Breast epithelium (tissue), 4 donors: ENCODE measurements at places on chromosomes 4 and X. TPM values are rescaled to one million over a fixed set of nuclear protein-coding genes. Genes with fewer than 3 reads are reported as not detected.

The GAGE13 gene
- total RNA-seq, result not detected

The ATP2B3 gene
- not detected for total RNA-seq

The CDKL2 gene
- 0.16 TPM for total RNA-seq

The NSG1 gene
- 0.48 TPM for total RNA-seq

The GPR50 gene
- not detected for total RNA-seq

The ATXN3L gene
- not detected for total RNA-seq

The CXCL11 gene
- total RNA-seq, result not detected

The CPLX1 gene
- 1.2 TPM for total RNA-seq

The FGF5 gene
- not detected for total RNA-seq

The TCEAL3 gene
- 21.3 TPM for total RNA-seq

DNA sequence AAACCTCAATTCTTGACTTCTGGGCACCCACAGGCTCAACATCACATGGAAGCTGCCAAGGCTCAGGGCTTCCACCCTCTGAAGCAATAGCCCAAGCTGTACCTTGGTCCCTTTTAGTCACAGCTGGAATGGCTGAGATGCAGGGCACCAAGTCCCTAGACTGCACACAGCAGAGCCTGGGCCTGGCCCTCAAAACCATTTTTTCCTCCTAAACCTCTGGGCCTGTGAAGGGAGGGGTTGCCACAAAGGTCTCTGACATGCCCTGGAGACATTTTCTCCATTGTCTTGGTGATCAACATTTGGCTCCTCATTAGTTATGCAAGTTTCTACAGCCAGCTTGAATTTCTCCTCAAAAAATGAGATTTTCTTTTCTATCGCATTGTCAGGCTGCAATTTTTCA is 382.7 kb upstream of the RASGEF1B start:
- no peak overlapping the region for H3K4me3 ChIP-seq
- H3K36me3 ChIP-seq, result no peaks in the 10 kb centered on the region
- no peak overlapping the region for H3K27ac ChIP-seq
- H3K4me1 ChIP-seq, result no peaks in the 10 kb centered on the region
- no peaks in the 10 kb centered on the region for H3K27me3 ChIP-seq

DNA sequence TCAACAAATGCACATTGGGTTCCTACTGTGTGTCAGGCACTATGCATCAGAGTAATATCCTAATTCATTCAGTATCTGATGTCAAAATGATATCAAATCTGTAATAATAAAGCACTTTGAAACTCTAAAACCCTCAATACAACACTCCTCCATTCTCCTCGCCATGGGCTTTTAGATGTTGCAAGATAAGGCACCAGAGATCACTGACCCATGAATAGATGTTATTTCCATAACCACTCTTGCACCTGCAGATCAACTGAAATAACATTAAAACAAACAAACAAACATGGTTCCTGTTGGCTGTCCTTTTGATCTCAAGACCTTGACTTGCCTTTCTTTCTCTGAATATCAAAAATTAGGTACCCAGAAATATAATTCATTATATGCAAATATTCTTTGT is 100.2 kb downstream of the MAB21L2 start:
- peaks cover 5% of the 10 kb centered on the region for H3K36me3 ChIP-seq
- no peak for DNase-seq

GRCh38 chrX:19332983-19333382 is 10.7 kb upstream of the PDHA1 start:
- no peak overlapping the region for H3K27ac ChIP-seq
- H3K36me3 ChIP-seq, result no peaks in the 10 kb centered on the region
- no peak overlapping the region for H3K4me3 ChIP-seq

- H3K27me3 ChIP-seq, result no peaks in the 10 kb centered on the region
- H3K27ac ChIP-seq, result peak overlapping the region; percentile 12
- DNase-seq, result no peak
- no peaks in the 10 kb centered on the region for H3K4me1 ChIP-seq
- no peaks in the 10 kb centered on the region for H3K36me3 ChIP-seq
- no peak overlapping the region for H3K4me3 ChIP-seq
These were observed 49.8 kb upstream of the C1QTNF7 start for GRCh38 chr4:15378062-15378461.

DNA sequence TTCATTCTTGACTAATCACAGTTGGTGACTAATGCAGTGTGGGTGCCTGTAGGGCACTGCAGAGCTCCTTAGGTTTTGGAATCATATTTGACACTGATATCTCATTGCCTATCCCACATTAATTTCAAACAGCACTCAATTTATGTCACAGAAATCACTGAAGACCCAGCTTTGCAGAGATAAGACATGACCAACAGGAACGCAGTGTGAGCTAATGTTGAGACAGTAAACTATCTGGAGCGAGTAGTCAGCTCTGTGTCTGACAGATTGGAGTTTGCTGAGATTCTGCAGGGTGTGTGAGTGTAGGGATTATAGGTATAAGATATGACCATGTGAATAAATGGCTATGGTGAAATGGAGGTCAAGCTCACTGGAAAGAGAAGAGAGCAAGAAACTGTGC is 1586.1 kb upstream of the AGA start:
- no peak overlapping the region for H3K4me3 ChIP-seq
- H3K27me3 ChIP-seq, result no peaks in the 10 kb centered on the region
- H3K36me3 ChIP-seq, result no peaks in the 10 kb centered on the region
- H3K27ac ChIP-seq, result no peak overlapping the region

- no peaks in the 10 kb centered on the region for H3K4me1 ChIP-seq
- H3K36me3 ChIP-seq, result no peaks in the 10 kb centered on the region
- no peak overlapping the region for H3K4me3 ChIP-seq
- no peak overlapping the region for H3K27ac ChIP-seq
- no peaks in the 10 kb centered on the region for H3K27me3 ChIP-seq
- no peak for DNase-seq
These were observed 195.9 kb upstream of the LDB2 start for GRCh38 chr4:17094159-17094875.

GRCh38 chr4:164116286-164116685 is 621.8 kb downstream of the TMA16 start:
- no peak for DNase-seq
- H3K36me3 ChIP-seq, result no peaks in the 10 kb centered on the region
- H3K27me3 ChIP-seq, result no peaks in the 10 kb centered on the region
- no peaks in the 10 kb centered on the region for H3K4me1 ChIP-seq
- no peak overlapping the region for H3K27ac ChIP-seq

- H3K27me3 ChIP-seq, result no peaks in the 10 kb centered on the region
- no peaks in the 10 kb centered on the region for H3K36me3 ChIP-seq
- H3K4me3 ChIP-seq, result no peak overlapping the region
- DNase-seq, result no peak
- no peaks in the 10 kb centered on the region for H3K4me1 ChIP-seq
These were observed 41.8 kb upstream of the CEP135 start for GRCh38 chr4:55906989-55907388.

DNA sequence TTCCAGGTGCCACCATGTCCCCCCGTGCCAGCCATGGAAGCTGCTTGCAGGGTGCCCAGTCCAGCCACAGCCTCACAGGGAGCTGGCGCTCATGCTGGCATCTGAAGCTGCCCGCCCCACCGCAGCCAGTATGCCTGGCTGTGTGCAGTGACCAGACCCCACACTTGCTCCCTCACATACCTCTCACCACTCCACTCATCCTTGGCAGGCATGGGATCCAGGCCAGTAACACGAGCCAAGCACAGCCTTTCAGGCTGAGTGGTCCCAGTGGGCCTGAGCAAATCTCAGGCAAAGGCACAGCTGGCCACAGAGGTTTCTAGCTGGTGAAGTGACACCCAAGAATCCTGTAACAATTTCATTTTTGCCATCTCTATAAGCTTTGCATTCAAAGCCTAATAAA is 48.4 kb upstream of the SEC24B start:
- no peak overlapping the region for H3K27ac ChIP-seq
- no peak for DNase-seq
- H3K36me3 ChIP-seq, result no peaks in the 10 kb centered on the region
- no peaks in the 10 kb centered on the region for H3K4me1 ChIP-seq

- no peaks in the 10 kb centered on the region for H3K36me3 ChIP-seq
- peak overlapping the region; percentile 52 for H3K27ac ChIP-seq
- no peak overlapping the region for H3K4me3 ChIP-seq
These were observed 62.2 kb upstream of the FAM241A start for GRCh38 chr4:112082954-112083586.

- no peaks in the 10 kb centered on the region for H3K36me3 ChIP-seq
- H3K4me1 ChIP-seq, result no peaks in the 10 kb centered on the region
- DNase-seq, result no peak
- no peaks in the 10 kb centered on the region for H3K27me3 ChIP-seq
- no peak overlapping the region for H3K4me3 ChIP-seq
- H3K27ac ChIP-seq, result peak overlapping the region; percentile 19
These were observed 448.7 kb upstream of the FAT1 start for GRCh38 chr4:187172340-187172761.

GRCh38 chrX:129235903-129236302 is 287.4 kb downstream of the SMARCA1 start:
- H3K27ac ChIP-seq, result no peak overlapping the region
- H3K36me3 ChIP-seq, result no peaks in the 10 kb centered on the region
- no peak overlapping the region for H3K4me3 ChIP-seq
- DNase-seq, result no peak

GRCh38 chr4:8217246-8217511 is 18.1 kb downstream of the SH3TC1 start:
- no peak overlapping the region for H3K27ac ChIP-seq
- H3K4me1 ChIP-seq, result no peaks in the 10 kb centered on the region
- no peaks in the 10 kb centered on the region for H3K36me3 ChIP-seq
- DNase-seq, result no peak

GRCh38 chrX:44906041-44906440 is 33.1 kb downstream of the KDM6A start:
- H3K27me3 ChIP-seq, result no peaks in the 10 kb centered on the region
- no peaks in the 10 kb centered on the region for H3K36me3 ChIP-seq
- no peak overlapping the region for H3K27ac ChIP-seq
- no peak for DNase-seq

- no peak overlapping the region for H3K27ac ChIP-seq
- no peaks in the 10 kb centered on the region for H3K27me3 ChIP-seq
- no peak overlapping the region for H3K4me3 ChIP-seq
- H3K4me1 ChIP-seq, result no peaks in the 10 kb centered on the region
These were observed 5.3 kb upstream of the HAND2 start for GRCh38 chr4:173535165-173535902.

DNA sequence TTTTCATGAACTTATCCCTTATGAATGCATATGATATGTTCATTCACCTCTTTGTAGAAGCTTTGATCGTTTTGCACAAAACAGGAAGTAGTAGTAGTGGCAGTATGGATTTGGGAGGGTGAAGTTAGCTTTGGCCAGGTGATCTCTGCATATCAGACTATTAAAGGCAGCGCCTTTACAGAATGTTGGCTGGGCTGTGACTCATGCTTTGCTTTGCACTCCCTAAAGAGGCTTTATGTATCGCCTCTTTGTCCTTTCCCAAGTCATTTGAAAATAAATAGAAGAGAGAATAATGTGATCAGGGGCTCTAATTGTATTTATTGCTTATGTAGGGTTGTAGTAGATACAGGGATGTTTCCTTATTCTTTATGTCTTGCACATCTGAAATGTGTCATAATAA is 50.4 kb downstream of the SHROOM3 start:
- H3K36me3 ChIP-seq, result no peaks in the 10 kb centered on the region
- H3K27ac ChIP-seq, result no peak overlapping the region
- no peaks in the 10 kb centered on the region for H3K27me3 ChIP-seq
- no peak overlapping the region for H3K4me3 ChIP-seq
- no peaks in the 10 kb centered on the region for H3K4me1 ChIP-seq

GRCh38 chr4:7087036-7087435 is 19.2 kb upstream of the GRPEL1 start:
- H3K36me3 ChIP-seq, result no peaks in the 10 kb centered on the region
- no peaks in the 10 kb centered on the region for H3K4me1 ChIP-seq
- H3K27ac ChIP-seq, result no peak overlapping the region
- no peak for DNase-seq
- H3K4me3 ChIP-seq, result no peak overlapping the region
